ENCODE measurements at places on chromosomes 3 and 15.

DNA sequence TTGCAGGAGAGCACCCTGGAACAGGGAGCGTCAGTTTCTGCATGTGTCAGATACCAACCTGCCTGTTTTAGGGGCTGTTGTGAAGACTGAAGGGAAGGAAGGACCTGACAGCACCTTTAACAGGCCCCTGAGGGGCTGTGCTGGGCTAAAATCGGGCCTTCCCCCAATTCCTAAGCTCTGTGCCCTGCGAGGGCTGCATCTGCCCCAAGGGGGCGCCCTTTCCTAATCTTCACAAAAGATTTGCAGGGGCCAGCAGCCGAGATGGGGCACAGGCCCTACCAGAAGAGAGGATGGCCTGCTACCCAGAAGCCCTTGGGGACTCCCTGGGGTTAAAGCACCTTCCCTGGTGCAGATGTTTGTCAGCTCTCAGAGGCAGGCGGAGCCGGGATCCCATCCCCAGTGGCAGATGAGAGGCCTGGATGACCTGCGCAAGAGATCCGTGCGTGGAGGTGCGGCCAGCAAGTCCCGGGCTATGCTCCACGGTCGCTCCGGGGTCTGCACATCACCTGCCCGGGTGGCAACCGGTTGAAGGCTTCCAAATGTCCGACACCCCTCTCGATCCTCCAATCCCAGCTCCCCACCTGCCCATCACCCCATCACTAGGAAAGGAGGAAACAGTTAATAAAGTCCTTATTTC is 53.6 kb downstream of the RHCG start:
- peak; percentile 26 for DNase-seq

DNA sequence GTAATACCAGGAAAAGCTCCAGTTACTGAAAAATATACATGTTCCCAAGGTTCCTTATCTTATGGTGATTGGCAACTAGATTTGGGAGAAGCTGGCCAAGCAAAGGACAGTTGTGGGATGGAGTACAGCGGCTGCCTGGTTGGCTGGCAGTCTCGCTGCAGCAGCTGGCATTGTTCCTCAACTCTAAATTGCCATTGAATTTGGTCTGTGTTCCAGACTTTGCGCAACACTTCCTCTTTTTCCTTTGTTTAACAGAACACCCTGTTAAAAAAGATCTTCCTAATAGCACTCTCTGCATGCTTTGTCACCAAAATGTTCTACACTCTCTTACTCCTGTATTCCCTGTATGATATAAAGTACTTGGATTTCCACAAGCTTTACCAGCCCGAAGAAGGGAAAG is 420.6 kb upstream of the RBMS3 start:
- no peak for DNase-seq

GRCh38 chr3:9352917-9353752 is 9.7 kb upstream of the THUMPD3 start:
- DNase-seq: peak; percentile 63

DNA sequence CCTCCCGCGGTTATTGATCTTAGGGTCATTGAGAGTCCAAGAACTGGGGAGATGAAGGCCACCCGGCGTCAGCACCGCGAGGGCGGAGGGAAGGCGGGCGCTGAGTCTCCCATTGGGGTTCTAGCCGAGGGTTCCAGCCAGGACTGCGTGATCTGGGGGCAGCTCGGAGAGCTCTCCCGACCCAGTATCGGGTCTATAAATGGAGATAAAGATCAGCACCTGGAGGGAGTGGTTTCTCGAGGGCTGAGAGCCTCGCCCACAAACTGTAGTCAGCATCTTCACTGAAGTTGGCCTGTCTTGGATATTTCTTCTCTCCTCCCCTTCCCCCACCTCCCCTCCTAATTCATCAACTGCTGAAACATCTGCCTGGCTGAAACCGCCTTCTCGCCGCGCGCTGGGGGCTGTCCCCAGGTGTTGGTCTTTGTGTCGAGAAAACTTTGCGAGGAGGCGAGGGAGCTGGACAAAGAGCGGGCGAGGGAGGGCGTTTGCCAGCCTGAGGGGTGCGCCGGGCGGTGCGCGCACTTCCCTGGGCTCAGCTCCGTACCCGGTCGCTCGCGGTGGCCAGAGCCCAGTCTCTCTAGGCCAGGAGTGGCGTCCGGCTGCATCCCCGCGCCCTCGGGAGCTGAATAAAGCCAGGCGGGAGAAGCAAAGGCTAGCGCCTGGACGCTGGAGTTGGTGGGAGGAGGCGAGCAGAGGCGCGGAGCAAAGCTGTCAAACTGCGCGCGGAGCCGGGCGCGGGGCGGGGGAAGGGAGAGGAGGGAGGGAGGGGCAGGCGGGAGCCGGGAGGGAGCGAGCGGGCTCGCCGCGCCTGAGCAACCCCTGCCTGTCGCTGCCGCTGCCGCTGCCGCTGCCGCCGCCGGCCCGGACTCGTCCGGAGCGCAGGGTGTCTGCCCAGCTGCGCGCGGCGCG is at the start of gene ST8SIA2:
Gene ST8SIA2 (plus strand): TSS at position 811 of the 909 bp plus-strand sequence. CDS start 184 bp downstream, outside the sequence.
- no peak for DNase-seq

DNA sequence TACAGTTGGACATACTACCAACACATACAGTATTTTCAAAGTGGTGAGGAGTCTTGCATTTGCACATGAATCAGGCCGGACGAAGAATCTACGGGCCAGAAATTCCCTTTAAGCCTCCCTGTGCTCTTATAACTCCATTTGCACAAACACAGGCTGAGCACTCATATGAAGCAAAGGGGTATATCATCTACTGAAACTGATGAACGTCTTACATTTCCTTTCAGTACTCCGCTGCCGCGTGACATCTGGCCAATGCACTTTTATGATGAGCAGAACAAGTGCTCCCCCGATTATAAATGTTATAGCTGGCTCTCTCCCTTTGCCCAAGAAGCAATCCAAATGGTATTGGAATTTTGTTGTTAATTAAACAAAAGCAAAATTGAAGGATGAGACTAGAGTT is 110.3 kb upstream of the ICE2 start:
- no peak for DNase-seq

GRCh38 chr3:115627180-115628074 is 4.1 kb downstream of the GAP43 start:
- DNase-seq: no peak

GRCh38 chr3:9914559-9915253 is 2.2 kb upstream of the IL17RC start:
- no peak for DNase-seq

DNA sequence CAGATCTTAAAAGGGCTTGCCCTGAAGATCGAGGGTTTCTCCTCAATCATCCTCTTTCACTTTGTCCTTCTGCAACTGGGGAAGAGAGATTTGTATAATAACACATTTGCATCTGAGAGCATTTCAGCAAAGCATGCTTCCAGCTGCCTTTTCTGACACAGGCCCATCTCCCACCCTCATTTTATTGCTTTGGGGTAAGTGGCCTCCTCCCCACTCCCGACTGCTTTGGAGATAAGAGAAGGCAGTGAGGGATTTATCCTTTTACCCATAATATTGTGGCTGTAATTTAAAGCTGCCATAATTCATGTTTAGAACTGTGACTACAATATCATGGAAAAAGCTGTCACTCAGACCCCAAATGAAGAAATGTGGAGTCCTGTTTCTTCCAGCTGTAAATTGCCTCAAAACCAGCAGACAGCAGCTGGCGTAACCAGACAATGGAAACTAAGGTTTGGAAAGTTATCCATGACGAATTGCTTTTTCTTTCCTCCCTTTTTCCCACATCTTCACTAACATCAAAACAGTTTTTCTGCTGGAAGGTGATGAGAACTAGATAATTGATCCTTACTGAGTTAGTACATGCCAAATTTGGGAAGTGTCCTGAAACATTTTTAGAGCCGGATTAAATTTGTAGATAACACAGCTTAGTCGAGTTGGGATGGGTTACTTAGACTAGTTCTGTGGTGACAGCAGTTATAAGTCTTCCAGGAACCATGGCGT is 104.2 kb upstream of the PFN2 start:
- no peak for DNase-seq

GRCh38 chr3:129349791-129350190 is 71.1 kb downstream of the HMCES start:
- no peak for DNase-seq

- DNase-seq: no peak
Observed at GRCh38 chr3:45607790-45608189, 13.2 kb downstream of the LIMD1 start.

DNA sequence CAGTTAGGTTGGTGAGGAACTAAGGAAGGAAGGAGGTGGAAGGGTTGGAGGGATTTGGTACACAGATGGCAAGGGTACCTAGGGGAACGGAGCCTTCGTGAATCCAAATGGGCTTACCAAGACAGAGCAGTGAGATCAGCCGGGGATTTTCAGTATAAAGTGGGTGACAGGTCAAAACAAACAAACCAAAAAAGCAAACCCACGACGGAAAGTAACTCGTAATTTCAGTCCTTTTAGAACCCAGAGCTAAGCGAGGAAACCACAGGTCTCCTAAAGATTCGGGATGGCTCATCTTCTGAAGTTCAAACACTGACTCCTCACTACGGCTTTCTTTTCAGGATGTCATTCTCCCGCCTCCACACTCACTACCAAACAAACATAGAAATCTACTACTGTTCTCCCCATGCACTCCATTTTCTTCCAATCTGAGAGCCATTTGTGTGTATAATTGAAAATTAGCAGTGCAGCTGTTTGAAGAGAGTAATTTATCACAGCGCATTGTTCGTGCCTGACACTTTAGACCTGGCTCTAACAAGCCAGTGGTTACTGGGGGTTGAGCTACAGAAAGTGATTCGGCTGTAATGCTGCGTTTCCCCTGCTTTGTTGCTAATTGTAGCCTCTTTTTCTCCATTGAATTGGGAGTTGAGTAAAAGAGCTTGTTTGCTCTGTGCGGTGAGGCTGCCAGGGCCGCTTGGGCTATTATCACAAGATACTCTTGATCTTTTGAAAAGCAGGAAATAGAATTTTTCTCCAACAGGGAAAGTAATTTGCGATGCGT is 64.7 kb upstream of the CCDC39 start:
- DNase-seq: no peak

GRCh38 chr3:129383292-129383860 is 45.1 kb downstream of the EFCAB12 start:
- DNase-seq: peak; percentile 74

DNA sequence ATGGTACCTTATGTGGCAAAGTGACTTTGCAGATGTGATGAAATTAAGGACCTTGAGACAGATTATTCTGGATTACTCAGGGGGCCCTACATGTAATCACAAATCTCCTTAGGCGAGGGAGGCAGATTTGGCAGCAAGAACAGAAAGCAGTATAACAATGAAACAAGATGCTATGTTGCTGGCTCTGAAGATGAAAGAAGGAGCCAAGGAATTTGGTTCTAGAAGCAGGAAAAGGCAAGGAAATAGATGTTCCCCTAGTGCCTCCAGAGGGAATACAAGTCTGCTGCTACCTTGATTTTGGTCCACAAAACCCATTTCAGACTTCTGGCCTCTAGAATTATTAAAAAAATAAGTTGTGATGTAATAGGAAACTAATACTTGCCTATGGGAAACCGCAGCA is 64.5 kb downstream of the PIK3R4 start:
- DNase-seq: no peak

DNA sequence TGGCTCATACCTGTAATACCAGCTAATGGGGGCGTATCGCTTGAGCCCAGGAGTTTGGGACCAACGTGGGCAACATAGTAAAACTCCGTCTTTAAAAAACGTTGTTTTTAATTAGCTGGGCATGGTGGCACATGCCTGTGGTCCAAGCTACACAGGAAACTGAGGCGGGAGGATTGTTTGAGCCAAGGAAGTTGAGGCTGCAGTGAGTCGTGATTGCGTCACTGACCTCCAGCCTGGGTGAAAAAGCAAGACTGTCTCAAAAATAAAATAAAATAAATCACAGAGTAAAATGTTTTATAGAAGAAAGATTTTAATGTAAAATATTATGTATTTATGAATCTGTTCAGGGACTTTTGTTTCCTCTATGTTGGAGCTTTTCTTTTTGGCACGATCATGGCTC is 15.3 kb upstream of the STRIT1 start:
- no peak for DNase-seq

- no peak for DNase-seq
Observed at GRCh38 chr3:123623346-123623880, 38.6 kb upstream of the HACD2 start.
